ENCODE measurements at places on chromosomes 6 and 20. TPM values are rescaled to one million over a fixed set of nuclear protein-coding genes. Genes with fewer than 3 reads are reported as not detected.

Gene PNLDC1
- not detected for total RNA-seq

Gene EYA4
- 35.5 TPM for total RNA-seq

Gene NKAIN2
- total RNA-seq: under 0.01 TPM

Gene DCDC2
- under 0.01 TPM for total RNA-seq

Gene SLC22A2
- under 0.01 TPM for total RNA-seq

Gene ENPP4
- 10.0 TPM for total RNA-seq

Gene STMND1
- not detected for total RNA-seq

- DNase-seq: no peak
Observed at GRCh38 chr20:40230486-40230885, 458.6 kb downstream of the MAFB start.

DNA sequence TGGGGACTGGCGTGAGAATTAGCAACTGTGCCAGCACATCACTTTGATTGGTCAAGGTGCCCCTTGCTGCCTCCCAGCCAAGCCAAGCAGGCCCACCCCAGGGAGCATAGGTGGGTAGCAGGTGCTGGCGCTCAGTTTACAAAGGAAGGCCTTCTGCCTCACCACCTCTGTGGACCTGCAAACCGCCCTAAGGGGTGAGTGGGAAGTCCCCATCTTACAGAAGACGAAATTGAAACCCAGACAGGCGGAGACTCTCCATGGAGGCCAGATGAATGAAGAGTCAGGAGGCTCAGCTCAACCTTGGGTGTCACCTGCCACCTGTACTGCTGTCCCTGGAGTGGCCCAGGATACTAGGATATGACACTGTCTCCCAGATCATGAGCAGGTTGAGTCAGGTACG is 21.5 kb upstream of the MAS1L start:
- DNase-seq: no peak

GRCh38 chr20:47049771-47050170 is 155.1 kb downstream of the EYA2 start:
- DNase-seq: no peak

DNA sequence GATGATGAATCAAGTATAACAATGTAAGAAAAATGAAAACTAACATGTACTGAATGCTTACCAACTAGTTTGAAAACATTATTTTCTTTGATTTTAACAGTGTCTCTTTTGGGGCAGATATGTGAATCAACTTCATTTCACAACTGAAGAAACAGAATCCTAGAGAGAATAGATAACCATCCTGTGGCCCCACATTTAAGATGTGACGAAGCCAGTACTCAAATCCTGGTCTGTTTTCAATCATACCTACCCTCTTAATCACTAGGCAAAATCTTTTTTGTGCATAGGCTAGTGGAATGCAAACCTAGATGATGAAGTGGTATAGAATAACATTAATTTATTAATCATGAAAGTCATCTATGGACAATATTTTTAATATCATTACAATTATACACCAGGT is 371.6 kb upstream of the EPHA7 start:
- DNase-seq: no peak

DNA sequence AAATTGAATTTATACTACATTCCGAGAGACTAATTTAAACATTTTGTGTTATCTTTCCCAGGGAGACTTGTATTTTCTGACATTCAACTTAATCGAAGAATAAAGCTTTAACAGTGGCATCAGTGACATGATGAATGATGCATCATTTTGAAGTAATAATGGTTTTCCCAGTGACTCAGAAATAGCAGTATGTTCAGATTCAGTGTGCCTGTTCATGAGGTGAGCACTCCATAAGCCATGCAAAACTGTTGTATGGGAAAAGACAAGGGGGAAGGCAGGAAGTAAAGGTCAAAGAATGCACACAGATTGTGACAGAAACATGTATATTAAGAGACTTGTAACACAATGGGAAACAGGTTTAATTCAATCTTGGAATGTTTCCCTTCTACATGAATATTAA is 1348.2 kb upstream of the GJE1 start:
- no peak for DNase-seq

GRCh38 chr6:37438930-37439329 is 5.9 kb downstream of the CMTR1 start:
- DNase-seq: no peak

GRCh38 chr6:168961264-168961656 is 292.4 kb downstream of the THBS2 start:
- DNase-seq: no peak

DNA sequence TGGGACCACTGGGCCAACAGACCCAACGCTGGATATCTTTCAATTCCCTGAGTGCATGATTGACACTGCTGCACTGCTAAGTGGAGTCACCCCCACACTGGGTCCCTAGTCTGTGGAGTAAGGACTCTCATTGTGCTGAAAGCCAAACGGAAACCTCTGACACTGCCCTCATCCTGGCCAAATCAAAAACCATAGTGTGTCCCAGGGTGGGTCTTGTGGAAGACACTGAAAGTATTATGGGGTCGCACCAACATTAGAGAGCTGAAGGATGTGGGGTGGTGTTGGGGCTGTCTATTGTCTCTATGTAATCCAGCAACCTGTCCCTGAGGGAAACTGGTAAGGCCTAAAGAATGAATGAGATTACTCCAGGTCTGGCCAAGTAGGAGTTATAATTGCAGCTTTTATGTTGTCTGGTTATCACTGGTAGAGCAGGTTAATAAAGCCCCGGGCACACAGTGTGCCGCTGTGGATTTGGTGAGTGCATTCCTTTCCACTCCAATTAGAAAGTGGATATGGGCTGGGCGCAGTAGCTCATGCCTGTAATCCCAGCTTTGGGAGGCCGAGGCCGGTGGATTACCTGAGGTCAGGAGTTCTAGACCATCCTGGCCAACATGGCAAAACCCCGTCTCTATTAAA is 57.9 kb downstream of the HLA-A start:
- no peak for DNase-seq

- no peak for DNase-seq
Observed at GRCh38 chr6:17964633-17965032, 22.8 kb downstream of the KIF13A start.

DNA sequence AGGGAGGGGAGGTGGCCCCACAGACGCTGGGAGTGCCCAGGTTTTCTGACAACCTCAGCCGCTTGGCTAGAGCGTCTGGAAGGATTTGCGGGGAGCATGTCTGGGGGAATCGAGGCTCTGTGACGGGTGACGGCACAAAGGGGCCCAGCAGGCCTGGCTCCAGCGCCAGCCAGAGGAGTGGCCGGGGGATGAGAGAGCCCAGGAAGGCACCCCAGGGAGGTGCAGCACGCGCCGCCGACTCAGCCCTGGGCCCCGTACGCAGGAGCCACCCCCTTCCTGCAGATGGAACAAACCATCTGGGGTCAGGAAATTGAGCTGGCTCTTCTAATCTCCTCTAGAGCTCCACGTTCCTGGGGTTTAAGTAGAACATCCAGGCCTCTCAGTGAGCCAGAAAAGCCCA is 5.9 kb upstream of the SLCO4A1 start:
- DNase-seq: peak; percentile 76

- peak; percentile 67 for DNase-seq
Observed at GRCh38 chr6:147974376-147974775, 368.3 kb upstream of the SASH1 start.

DNA sequence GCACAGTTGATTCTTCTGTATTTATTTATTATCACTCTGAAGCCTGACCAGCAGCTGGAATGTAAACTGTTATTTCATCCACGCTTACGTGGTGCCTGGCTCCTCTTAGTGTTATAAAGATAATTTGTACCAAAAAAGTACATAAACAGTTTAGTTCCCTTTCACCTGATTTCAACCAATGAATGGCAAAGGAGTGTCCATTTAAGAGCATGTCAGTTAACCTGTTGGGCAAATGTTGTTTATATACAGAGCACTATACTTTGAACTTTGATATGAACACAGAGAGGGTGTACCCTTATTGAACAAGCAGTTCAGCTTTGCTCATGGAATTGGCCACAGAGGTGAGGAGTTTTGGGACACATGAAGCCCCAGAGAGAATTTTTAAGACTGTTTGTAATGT is 7.2 kb upstream of the CTCFL start:
- no peak for DNase-seq

DNA sequence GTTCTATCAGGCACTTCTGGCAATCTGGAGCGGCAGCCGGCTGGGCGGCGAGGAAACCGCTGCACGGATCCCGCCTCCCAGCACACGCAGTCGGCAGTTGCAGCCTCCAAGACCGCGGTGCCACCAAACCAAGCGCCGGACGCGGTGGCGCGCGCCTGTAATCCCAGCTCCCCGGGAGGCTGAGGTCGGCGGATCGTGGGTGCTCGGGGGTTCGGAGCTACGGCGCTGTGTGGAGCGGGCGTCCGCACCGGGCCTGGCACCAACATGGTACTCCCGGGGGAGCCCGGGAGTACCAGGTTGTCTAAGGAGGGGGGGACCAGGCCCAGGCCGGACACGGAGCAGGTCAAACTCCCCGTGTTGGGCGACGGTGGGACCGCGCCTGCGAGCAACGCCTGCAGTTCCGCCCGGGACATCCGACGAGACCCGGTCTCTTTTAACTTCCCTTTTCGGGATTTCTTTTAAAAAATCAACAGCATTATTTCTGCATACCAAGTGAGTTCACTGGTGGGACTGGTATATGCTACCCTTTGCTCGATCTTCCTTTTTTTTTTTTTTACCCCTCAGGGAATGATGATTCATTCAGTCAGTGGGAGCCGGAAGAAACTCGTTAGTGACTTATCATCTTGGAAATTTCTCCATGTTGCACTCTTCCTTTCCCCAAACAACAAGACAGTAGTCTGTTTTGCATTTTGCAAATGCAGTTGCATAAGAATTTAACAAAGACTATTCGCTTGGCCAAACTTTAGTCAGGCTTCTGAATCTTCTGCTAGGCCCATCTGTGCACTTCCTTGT is 27.6 kb downstream of the ZNF311 start:
- DNase-seq: peak; percentile 85

GRCh38 chr6:112298816-112299281 is 44.5 kb upstream of the LAMA4 start:
- DNase-seq: no peak

DNA sequence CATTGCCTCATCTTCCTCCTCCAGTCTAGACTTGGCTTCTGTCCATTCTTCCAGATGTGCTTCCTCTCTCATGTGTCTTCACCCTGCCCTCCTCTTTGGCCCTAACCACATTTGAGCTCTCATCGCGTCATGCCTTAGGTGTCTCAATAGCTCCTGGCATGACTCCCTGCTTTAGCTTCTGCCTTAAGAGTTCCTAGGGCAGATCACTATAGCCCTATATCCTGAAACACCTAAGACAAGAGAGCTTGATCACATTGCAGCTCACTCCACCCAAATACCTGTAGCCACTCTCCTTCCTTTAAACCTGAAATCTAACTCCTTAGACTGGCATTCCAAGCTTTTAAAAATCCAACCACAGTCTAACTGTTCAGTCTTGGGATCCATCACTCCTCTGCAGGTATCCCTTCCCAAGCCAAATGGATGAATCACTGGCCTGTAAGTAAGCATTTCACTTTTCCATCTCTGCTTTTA is 69.0 kb upstream of the STXBP5 start:
- no peak for DNase-seq

GRCh38 chr20:58543274-58543673 is 28.1 kb upstream of the APCDD1L start:
- no peak for DNase-seq

DNA sequence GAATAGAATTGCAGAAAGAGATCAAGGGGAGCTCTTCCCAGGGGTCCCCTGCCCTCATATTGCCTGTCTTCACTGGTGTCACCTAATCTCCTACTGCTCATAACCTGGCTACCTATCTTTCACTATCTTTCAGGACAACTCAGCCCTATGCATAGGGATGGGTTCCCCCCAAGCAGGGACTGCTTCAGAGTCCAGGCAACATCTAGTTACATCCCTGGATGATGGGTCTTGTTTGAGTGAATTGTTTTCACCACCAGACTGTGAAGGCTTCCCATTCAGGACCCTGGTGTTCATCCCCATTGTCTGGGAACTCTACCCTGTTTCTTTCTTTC is 850 bp upstream of the HECA start:
- DNase-seq: peak; percentile 44

DNA sequence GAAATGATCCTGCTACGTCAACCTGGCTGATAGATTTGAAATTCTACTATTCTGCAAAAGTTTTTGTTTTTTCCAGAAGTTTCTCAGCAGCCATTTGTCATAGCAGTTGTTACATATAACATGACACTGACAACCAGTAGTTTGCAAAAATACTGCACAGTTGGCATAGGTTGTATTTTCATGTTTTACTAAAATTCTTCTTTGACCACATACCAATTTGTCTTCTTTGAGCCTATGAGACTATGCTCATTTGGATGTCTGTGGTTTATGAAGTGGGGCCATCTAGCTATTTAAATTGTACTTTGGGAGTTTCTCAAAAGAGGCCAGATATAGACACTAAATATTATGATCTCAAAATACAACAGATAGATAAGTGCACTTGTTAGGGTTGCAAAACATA is 104.9 kb upstream of the PREP start:
- DNase-seq: no peak

DNA sequence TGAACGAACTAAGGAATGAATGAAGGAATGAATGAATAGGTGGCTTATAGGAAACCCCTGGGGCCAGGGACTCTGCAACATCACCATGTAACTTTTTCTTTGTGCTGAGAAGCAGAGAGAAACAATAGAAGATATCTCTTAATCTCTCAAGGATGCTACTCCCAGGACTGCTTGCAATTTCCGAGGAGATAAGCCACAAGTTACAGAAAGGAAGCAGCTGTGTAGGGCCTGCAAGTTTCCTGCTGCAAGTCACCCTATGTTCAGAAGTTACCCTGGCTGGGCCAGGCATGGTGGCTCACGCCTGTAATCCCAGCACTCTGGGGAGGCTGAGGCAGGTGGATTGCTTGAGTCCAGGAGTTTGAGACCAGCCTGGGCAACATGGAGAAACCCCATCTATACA is 7.3 kb upstream of the MAVS start:
- DNase-seq: peak; percentile 8
